ENCODE measurements at places on chromosomes 7 and 10.

DNA sequence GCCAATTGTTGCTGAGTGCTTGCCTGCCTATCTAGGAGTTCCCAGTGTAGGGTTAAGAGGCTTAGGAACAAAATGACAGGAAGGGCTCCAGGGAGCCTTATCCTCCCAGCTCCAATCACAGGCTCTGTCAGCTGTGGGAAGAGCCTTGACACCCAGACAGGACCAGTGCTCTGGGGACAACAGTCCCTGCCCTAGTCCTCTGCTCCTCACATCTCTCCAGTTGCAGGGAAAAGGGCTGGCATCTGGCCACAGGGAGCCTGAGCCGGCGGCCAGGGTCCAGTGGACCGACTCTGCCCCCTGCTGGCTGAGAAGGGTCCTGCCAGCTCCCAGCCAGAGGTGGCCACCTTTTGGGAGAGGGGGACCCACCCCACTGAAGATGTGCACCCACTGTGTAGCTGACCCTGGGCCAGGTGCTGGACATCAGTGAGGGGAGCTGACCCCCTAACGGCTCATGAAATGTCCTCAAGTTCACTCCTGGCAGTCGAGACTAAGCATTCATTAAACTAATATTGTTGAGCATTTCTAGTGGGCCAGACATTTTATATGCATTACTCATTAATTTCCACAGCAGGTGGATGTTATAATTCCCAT lies 17.6 kb downstream of the DNAJB12 start:
- no peak for DNase-seq

DNA sequence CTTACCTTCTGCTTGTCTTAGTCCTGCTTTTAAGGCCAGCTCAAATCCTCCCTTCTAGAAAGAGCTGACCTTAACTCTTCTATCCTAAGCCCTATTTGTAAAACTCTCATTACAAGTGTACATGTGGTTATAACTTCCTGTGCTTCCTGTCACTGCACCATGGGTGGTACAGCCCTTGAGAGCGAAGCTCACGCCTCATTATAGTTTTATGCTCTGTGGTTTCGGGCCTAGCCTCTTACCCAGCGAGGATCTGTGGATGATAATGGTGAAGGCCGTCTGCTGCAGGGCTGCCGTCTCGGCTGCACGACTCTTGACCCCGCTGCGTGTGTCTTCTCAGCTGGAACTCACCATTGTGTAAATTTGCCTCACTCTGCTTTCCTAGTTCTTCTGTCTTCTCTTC lies 74.6 kb downstream of the CUL1 start:
- DNase-seq, result no peak

GRCh38 chr7:151851145-151851751 lies 25.7 kb downstream of the PRKAG2 start:
- no peak for DNase-seq

- no peak for DNase-seq
Measured at GRCh38 chr7:2975821-2976371, 67.8 kb downstream of the CARD11 start.

DNA sequence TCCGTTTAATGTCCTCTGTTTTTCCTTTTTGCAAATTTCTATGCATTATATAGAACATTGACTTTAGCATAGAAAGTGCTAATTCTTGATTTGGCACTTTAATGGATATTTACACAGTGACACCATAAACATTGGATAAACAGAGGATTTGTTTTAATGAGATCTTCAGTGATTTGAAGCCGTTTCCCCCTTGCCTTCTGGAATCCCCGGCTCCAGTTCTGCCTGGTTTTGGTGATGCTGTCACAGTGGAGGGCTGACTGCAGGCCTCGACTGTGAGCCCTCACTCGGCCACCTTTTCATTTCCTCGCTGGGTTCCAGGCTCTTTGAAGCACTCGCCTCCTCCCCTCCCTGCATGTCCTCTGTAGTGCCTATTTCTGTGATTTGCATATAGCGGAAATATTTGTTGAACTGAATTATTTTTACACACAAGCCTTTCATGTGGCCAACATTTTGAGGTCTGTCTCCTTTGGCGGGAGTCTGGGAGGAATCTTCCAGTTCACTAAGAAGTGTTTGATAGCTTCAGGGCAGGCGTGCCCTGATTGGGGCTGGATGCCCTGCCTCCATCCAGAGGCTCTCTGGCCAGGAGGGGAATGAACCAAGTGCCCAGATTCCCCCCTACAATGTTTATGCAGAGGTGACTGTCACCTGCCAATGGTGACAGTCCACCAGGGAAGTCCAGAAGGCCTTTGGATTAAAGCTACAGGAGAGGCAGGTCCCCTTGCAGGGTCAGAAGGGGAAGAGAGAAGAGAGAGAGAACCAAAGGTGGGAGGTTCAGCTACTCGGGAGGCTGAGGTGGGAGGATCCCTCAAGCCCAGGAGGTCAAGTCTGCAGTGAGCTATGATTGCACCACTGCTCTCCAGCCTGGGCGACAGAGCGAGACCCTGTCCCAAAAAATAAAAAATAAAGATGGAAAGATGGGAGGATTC lies 67.5 kb downstream of the CUX1 start:
- DNase-seq, result no peak

DNA sequence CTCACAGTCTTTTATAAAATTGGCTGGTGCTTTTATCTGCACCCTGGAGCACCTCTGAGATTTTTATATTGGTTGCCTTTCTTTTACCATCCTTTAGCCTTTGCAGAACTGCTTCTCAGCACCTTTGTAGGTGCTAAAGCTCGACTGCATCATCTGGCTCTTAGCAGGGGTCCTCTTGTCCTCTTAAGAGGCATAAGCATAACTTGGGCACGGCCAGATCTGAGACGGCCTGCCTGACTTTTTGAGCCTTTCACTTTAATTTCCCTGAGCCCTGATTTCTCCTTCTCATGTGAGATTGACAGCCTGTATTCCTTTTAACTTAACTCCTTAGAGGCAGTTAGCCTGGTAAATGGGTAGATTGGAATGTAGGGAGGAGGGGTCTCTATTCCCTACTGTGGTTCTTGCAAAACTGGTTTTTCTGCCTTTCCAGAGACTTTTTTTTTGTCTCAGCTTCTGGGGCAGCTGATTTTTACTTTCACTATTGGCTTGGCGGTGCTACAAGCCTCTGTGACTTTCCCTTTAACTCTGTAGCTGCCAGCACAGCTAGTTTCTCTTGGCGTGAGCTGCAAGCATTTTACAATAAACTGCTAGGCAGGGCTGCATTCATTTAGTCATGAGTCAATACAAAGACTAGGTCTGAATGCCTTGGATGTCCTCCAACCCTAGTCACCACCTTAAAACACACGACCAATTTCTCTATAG lies 24.0 kb downstream of the ZPBP start:
- DNase-seq, result no peak

GRCh38 chr10:11517150-11517549 lies 94.3 kb downstream of the USP6NL start:
- no peak for DNase-seq

DNA sequence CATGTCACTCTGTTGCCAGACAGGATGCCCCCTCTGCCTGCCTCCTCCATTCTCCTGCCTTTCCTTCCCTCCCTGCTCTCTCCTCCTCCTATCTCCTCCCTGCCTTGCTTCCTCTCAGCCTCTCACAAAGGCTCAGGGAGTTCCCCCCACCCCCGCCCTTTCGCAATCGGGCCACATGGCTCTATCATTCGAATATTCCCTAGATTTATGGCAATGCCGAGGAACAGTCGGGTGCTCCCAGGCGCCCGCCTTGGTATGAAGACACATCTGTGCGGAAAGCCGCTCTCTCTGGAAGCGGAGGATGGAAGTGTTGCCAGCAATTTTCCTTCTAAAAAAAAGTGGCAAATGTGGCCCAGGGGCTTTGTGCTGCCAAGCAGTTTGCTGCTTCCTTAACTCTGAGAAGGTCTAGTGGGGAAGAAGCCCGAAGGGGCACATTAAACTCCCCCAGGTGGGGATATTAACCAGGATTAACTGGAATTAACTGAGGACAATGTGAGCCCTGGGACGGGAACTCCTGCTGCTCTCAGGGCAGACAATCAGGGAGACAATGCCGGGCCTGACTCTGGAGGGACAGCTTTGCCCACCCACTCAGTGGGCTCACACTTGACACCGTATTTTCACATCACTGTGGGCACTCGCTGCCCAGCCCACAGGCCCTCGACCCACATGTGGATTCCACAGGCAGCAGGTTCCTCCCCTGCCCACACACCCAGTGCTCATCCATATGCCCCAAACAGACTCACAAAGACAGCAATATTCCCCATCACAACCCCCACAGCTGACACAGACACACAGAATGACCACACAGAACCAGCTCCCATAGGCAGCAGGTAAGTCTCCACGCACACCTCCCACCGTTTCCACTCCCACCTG lies 88.4 kb upstream of the SMNDC1 start:
- no peak for DNase-seq

GRCh38 chr10:93742633-93743349 lies 14.9 kb upstream of the LGI1 start:
- no peak for DNase-seq

GRCh38 chr7:130741331-130741995 lies 7.5 kb upstream of the KLF14 start:
- DNase-seq, result no peak

DNA sequence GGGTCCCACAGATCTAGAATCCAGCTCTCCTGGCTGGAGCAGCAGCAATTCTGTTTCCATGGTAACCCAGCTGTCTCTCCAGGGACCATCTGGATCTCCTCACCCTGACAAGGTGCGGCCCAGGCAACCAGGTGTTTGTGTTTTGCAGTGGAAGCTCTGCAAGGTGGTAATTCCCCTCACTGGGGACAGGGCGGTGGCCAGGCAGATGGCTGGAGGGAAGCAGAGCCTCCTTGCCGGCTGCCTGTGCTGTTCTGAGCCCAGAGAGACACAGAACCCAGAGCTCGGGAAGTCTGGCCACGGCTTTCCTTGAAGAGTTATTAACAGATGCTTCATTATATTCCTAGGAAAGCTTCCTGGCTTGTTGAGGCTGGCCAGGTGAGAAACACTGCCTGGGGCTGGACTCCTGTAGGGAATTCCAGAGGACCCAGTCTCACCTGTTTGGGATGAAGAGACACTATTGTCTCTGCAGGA lies 118.2 kb upstream of the PPIF start:
- DNase-seq, result no peak

DNA sequence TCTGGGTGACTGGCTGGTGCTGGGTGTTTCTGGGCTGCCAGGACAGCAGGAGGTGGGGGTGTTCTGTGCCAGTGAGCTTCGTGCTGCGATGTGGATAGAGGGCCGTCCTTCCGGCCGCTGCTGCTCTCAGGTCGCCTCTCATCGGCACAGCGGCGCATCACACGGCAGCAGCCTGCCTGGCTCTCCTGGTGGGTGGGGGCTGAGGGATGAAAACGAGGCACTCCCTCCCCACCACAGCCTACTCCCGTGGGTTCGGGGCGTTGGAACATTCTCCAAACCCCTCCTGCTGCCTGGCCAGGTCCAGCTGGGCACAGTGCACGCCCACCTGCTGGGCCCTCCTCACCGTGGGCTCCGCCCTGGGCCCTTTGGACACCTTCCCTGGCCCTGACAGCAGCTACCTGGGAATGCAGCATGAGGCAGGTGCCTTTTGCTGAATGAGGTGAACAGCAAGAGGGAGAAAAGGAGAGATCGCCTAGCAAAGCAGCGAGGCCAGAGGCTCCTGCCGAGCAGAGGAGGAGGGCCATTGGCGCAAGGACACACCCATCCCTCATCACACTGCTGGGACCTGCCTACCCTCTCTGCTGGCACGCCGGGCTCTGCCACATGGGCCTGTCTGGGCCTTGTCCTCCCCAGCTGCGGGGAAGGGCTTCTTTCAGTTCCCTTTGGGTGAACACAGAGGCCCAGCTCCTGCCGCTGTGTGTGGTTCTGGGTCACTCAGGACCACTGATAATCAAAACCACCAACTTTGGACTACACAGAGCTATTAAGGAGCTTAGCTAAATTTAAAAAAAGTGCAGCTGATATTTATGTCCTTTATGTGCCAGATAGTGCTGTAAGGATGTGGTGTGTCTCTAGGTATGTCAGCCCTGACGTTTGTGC lies 33.4 kb downstream of the INPP5A start:
- DNase-seq, result no peak

GRCh38 chr7:29379551-29379950 lies 184.1 kb upstream of the PRR15 start:
- no peak for DNase-seq

DNA sequence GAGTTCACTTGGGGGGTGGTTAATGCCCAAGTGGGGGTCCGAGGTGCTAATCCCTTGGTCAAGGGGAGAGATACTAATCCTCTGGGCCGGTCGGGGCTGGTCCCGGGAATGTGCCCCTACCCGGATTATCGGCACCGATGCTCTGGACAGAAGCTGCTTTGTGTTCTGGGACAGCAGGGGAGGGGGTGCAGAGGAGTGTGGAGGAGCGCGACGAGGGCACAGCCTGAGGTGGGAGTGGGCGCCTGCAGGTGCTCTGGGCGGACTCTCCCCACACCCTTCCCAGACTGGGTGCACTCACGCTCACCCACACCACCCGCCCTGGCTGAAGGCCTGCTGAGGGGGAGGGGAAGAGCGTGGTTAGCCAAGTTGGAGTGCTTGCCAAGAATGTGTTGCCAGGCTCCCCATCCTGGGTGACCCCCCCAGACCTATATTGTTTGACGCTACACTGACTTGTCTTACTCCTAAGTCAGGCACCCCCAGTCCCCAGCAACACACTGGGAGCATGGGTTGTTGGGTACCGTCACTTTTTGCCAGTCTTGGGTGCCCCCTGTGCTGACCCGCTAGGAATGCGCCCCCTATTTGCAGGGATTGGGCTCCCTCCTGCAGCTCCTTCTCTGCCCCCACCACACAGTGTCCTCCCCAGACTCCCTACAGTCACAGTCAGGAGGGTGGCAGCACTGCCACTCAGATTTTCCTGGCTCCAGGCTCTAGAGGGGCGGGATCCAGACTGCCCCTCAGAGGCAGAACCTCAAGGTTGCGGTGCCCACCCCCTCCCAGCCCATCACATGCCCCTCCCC lies 1.2 kb downstream of the SLC4A2 start:
- DNase-seq, result no peak

DNA sequence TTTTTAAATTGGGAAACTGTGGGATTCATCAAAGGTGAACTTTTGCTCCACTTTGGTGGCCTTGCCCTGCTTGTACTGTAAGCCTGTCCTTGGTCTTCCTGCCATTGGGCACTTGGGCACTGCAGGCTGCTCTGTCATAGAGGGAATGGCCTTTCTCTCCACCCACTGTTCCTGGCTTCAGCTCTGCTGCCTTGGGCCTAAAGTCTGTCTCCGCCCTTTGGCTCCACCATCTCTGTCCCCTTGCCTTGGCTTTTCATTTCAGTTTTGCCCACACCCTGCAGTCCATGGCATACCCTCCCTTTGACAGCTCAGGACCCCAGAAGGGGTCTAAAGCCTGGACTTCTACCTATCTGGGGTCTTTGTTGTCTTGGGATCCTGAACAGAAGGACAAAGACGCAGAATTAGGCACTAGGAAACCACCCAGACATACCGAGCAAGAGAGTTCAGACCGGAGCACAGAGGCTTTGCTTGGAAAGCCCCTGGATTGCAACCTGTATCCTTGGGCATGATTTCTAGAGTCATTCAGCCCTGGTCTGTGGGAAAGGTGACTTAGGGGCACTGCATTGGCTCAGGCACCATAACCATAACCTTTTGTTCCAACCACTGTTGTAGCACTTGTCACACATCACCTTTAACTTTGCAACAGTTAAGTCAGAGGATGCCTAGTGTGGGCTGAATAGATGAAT lies 5.2 kb upstream of the ARHGAP22 start:
- DNase-seq, result no peak

DNA sequence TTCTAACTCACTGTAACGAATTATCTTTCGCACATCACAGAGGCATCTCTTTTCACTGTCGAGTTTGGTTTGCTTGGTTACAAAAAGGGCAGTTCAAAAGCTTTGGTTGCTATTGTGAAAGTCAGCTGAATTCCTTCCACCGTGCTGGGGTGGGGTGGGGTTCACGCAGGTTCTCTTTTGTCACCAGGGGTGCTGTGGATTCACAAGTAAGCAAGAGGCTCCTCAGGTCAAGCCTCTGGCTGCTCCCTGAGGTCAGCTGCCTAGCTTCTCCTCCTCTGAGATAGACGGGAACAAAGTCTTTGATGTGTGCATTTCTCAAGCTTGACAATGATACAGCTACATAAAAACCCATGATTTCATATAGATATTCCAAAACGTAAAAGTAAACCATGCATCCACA lies 47.7 kb downstream of the EGFR start:
- DNase-seq, result no peak

All from cerebellar nuclear complex (tissue), 1 donor.